HuH-7.5 (cell line): ENCODE measurements at places on chromosomes 4 and X.

DNA sequence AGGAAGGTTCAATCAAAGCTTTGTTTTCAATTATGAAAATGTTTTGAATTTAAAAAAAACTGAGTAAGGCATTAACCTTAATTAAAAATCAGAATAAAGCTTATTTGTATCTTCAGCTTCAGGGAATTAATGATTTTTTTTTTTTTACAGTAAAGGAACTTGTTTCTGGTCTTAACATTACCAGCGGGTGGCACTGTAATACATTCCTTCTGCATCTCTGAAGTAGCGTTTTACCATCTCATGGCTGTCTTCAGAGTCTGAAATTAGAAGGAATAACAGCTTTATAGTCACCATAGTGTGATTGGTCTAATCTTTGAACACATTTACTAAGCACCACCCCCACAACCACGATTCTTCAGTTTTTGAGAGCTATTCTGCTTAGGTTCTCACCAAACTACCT is 102.6 kb downstream of the IL1RAPL2 start:
- DNase-seq = no peak

DNA sequence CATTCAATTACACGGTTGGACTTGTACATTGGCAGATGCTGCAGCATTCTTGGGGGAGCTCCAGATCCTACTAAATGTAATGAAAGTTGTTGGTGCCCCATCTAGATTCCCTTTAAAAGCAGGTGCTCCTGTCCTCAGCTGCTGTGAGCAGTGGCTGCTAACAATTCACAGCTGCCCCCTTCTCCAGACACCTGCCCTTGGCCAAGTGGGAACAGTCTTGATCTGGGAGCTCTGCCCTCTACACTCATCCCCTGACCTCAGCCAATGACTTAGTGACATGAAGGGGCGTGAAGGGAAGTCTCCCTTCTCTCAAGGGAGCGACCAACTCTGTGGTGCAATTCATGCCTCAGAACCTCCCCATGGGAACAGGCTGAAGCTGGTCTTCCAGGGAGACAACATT is 125.7 kb downstream of the EIF4E start:
- no peak for DNase-seq

GRCh38 chrX:8879750-8880149 is 78.6 kb upstream of the FAM9A start:
- DNase-seq = no peak

DNA sequence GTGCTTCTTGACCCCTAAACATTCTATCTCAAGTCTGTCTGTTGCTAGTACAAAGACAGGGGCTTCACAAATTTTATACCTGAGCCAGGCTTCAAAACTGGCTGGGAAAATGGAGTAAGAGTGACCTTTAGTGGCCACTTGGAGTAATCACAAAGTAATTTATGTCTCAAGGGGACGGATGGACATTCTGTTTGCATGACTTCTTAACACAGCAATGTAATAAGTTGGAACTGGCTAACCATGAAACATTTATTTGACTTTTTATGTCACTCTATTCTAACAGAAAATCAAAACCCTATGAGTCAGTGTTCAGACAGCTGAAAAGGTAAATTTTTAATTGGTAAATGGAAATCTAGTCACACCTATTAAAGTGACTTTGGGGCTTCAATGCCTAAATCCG is 600.6 kb downstream of the ANKRD50 start:
- DNase-seq = no peak

DNA sequence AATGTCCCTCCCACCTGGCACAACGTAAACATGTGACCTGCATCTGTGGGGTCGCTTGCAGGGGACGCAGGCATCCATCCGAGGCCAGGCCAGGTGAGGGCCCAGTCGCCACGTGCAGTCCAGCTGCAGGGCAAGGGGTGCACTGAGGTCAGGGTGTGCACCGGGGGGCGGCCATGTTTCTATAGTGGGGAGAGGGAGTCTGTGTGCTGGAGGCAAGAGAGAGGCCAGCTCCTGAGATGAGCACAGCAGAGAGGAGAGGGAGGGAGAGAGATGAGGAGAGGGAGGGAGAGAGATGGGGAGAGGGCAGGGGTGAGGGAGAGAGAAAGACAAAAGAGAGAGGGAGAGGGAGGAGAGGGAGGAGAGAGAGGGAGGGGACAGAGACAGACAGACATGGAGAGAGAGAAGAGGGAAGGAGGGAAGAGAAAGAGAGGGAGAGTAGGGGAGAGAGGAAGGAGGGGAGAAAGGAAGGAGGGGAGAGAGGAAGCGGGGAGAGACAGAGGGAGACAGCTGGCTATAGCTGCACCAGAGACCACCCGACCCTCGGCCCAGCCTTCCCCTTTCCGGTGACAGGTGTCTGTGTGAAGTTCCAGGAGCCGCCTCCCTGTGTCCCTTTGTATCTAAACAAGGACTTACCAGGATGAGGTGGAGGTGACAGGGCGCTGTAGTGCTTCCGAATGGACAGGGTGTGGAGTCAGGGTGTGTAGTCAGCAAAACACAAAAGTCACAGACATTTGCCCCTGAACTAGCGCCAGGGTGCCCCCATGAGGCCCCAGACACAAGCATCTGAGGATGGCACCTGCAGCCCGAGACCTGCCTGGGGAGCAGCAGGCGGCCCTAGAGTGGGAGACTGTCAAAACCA is 68.7 kb downstream of the ADRA2C start:
- DNase-seq = no peak

DNA sequence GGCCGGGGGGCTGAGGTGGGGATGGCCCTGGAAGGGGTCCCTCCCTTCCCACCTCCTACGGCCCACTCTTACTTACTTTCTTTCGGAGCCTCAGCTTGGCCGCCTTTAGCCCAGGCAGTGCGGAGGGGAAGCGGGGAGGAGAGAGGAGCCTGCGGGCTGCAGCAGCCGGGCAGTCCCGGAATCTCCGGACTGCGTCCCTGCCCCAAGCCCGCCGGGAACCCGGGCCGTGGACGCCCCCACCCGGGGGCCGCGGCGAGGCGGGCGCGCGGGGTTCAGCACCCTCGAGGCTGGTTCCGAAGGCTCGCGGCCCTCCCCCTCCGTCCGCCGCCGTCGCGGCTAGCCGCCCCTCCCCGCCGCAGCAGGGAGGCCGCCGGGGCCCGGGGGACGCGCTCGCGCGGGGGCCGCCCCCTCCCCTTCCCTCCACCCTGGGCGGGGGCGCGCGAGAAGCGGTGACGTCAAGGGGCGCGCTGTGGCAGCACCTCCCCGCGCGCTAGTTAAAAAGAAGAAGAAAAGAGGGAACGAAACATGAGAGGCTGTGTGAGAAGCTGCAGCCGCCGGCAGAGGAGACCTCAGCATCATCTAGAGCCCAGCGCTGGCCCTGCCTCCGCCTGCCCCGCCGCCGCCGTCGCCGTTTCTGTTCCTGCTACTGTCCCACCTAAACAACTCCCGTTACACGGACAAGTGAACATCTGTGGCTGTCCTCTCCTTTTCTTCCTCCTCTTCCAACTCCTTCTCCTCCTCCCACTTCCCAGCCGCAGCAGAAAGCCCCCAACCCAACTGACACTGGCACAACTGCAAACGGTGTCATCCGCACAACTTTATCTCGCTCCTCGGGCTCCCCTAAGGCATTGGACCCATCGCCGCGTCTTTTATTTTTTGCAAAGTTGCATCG is at the start of gene HHIP:
HHIP (plus strand) TSS at position 526 of the 892 bp plus-strand sequence. CDS start 520 bp downstream, outside the sequence.
- DNase-seq = no peak

DNA sequence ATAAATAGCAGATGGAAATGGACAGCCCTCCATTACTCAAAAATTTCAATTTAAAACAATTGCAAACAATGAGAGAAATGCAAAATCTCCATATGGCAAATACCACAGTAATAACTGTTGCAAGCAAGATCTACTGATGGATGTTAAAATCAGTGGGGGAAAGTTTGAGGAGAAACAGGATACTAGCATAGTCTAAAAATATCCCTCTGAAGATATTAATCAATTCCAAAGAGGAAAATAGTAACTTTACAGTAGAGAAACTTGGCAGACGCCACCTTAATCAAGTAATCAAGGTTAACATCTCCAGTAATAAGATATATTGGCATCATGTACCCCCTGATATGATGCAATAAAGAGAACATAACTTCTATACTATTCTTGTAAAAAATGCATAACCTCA is 344.8 kb downstream of the ZNF674 start:
- no peak for DNase-seq

DNA sequence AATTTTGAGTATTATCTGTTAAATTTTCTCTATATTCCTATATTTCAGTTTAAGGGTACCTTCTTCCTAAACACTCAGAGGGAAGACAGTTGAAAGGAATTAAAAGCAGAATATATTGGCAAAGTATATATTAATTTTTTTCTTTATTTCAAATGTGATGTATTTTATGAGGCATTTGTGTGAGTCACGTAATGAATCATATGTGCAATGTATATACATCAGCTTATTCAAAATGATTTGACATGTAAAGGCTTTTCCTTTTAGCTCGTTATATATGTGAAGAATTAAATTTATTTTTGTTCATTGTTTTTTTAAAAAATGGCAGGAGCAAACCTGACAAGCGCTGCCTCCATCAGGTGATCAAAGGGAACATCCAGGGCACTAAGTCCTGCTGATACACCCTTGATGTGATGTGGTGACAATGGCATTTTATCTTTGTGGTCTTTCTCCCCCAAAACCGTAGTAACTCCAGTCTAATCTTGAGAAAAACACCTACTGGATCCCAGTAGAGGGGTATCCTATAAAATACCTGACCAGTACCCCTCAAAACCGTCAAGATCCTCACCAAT is 8.9 kb downstream of the WWC2 start:
- no peak for DNase-seq

DNA sequence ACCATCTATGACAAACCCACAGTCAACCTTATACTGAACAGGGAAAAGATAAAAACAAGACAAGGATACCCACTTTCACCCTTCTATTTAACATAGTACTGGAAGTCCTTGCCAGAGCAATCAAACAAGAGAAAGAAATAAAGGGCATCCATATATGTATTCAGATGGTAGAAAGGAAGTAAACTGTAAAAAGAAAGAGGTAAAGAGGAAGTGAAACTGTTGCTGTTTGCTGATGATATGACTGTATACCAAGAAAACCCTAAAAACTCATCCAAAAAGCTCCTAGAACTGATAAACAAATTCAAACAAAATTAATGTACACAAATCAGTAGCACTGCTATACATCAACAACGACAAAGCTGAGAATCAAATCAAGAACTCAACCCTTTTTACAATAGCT is 538.7 kb upstream of the PABPC4L start:
- no peak for DNase-seq
